ENCODE measurements at places on chromosomes 12 and 14. TPM values are rescaled to one million over a fixed set of nuclear protein-coding genes. Genes with fewer than 3 reads are reported as not detected.

TAS2R7 gene
- polyA plus RNA-seq: not detected

PTPRQ gene
- under 0.01 TPM for polyA plus RNA-seq

HOXC12 gene
- not detected for polyA plus RNA-seq

DNA sequence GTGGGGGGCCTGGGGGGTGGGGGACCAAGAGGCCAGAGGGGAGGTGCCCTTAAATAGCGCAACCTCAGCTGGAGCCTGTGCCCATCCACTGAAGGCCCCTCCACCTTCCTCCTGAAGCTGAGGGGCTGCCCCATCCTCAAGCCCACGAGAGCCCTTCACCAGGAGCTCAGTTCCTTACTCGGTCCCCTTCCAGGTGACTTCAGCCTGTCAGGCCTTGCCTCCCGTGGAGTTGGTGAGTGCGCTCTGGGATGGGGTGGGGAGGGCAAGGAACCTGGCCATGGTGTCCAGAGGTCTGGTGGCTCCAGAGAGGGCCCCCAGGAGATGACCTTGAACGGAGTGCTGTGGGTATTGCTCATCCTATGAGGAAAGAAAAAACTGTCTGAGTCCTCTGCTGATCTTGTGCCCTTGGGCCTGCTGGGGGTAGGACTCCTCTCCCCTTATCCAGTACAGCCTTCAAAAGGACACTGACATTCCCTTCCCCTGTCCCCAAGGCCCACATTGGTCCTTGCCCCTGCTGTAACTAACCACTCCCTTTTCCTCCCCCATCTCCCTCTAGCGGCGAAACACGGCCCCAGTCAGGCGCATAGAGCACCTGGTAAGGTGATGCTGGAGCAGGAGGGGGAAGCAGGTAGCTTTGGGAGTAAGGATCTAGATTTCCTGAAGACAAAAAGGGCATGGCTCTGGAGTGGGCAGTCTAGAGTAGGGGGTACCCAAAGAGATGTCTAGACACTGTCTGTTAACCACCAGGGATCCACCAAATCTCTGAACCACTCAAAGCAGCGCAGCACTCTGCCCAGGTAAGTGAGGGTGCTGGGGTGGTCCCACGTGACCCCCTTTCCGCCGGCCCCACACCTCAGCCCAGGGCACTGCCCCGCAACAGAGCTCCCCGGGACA lies 3.6 kb downstream of the TNS2 start:
- DNase-seq: peak; percentile 85

- DNase-seq: peak; percentile 79
These were observed 799 bp downstream of the THTPA start for GRCh38 chr14:23556700-23557440.

DNA sequence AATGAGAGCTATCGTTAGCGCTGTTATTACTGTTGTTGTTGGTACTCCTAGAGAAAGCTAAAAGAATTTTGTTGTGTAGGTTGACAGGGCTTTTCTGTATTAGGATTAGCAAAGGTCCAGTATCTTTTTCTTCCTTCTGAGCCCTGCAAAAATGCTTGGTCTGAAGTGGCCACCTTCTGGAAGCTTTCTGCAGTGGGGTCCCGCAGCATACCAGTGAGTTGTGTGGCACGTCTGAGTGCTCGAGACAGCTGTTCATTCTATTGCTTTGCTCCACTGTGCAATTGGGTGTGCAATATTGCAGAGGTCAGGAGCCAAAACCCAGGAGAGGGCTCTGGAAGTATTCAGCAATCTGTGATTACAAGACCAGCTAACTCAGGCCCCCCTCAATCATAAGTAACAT lies 57.1 kb downstream of the CCDC60 start:
- DNase-seq: no peak

GRCh38 chr14:89911010-89911919 lies 43.3 kb downstream of the EFCAB11 start:
- no peak for DNase-seq
